A549 treated with dexamethasone at 1 μM for 4 hours (cell line): ENCODE measurements at places on chromosomes 7 and 10. TPM values are rescaled to one million over a fixed set of nuclear protein-coding genes. Genes with fewer than 3 reads are reported as not detected.

Gene STAMBPL1
- total RNA-seq: 23.9 to 28.3 TPM (median 25.7 TPM) in 5 replicates

Gene LLCFC1
- not detected in 5 replicates for total RNA-seq

Gene CDC14C
- not detected in 5 replicates for total RNA-seq

Gene CYP2C8
- not detected in 5 replicates for total RNA-seq

Gene EGFR
- total RNA-seq: 94.3 to 141 TPM (median 116 TPM) in 5 replicates

Gene NOM1
- 15.7 to 20.5 TPM (median 19.0 TPM) in 5 replicates for total RNA-seq

Gene LRRN3
- total RNA-seq: 0.02 to 0.04 TPM in 2 of 5 replicates, not detected in the others

Gene SKIDA1
- 0.96 to 1.4 TPM (median 1.2 TPM) in 5 replicates for total RNA-seq

Gene SPDYE8
- not detected in 5 replicates for total RNA-seq

Gene ELOVL3
- 0.21 to 0.37 TPM (median 0.34 TPM) in 5 replicates for total RNA-seq

Gene ACBD7
- total RNA-seq: 1.2 to 1.5 TPM (median 1.4 TPM) in 5 replicates

Gene HIBADH
- 43.0 to 46.8 TPM (median 44.5 TPM) in 5 replicates for total RNA-seq

Gene MYH16
- total RNA-seq: 0.25 to 0.70 TPM (median 0.40 TPM) in 5 replicates

Gene SPRN
- total RNA-seq: 0.30 to 0.41 TPM (median 0.33 TPM) in 5 replicates

Gene ANKRD22
- 0.25 to 0.41 TPM (median 0.29 TPM) in 5 replicates for total RNA-seq

Gene GLI3
- total RNA-seq: 0.05 to 0.45 TPM (median 0.19 TPM) in 5 replicates

Gene TUBB8
- total RNA-seq: 0.04 to 0.15 TPM (median 0.07 TPM) in 5 replicates

Gene HOXA9
- total RNA-seq: 0.39 to 0.80 TPM (median 0.52 TPM) in 5 replicates

Gene MMD2
- not detected in 5 replicates for total RNA-seq

Gene ASB15
- total RNA-seq: not detected in 5 replicates

Gene OPALIN
- total RNA-seq: not detected in 5 replicates

Gene PRPS1L1
- total RNA-seq: not detected in 5 replicates

Gene LIPK
- not detected in 5 replicates for total RNA-seq

Gene MNX1
- total RNA-seq: 2.8 to 4.8 TPM (median 4.2 TPM) in 5 replicates

Gene SRGN
- total RNA-seq: 96.7 to 143 TPM (median 103 TPM) in 5 replicates

Gene GRID1
- total RNA-seq: 0.18 to 0.26 TPM (median 0.25 TPM) in 5 replicates

Gene SERPINE1
- total RNA-seq: 1,539 to 2,200 TPM (median 1,878 TPM) in 5 replicates

Gene NPSR1
- not detected in 5 replicates for total RNA-seq

Gene ADAM22
- total RNA-seq: 0.17 to 0.47 TPM (median 0.32 TPM) in 5 replicates

Gene MTERF1
- 12.0 to 14.7 TPM (median 13.6 TPM) in 5 replicates for total RNA-seq

Gene OR2A42
- not detected in 5 replicates for total RNA-seq

Gene NEUROG3
- not detected in 5 replicates for total RNA-seq

Gene CHAT
- not detected in 5 replicates for total RNA-seq

Gene COX19
- total RNA-seq: 5.1 to 6.8 TPM (median 5.3 TPM) in 5 replicates

Gene STOX1
- total RNA-seq: 0.61 to 0.94 TPM (median 0.73 TPM) in 5 replicates

Gene ATOH7
- total RNA-seq: 0.09 to 0.33 TPM (median 0.21 TPM) in 5 replicates

Gene ITGB8
- 0.73 to 1.6 TPM (median 1.2 TPM) in 5 replicates for total RNA-seq

Gene AKR1C4
- total RNA-seq: 0.14 to 0.40 TPM (median 0.25 TPM) in 5 replicates

Gene NEURL1
- 0.55 to 0.88 TPM (median 0.73 TPM) in 5 replicates for total RNA-seq

Gene ANKRD61
- total RNA-seq: 0.26 to 0.97 TPM (median 0.67 TPM) in 5 replicates

Gene PTPN12
- 76.5 to 89.7 TPM (median 84.6 TPM) in 5 replicates for total RNA-seq

Gene IFIT1B
- not detected in 5 replicates for total RNA-seq

Gene DRGX
- 0.05 TPM in 2 of 5 replicates, not detected in the others for total RNA-seq

Gene UCN3
- not detected in 5 replicates for total RNA-seq

Gene GRID2IP
- 0.05 TPM in 1 of 5 replicates, not detected in the others for total RNA-seq
